Epithelial cell of proximal tubule (primary cell): ENCODE measurements at places on chromosomes 2 and 18. TPM values are rescaled to one million over a fixed set of nuclear protein-coding genes. Genes with fewer than 3 reads are reported as not detected.

GRCh38 chr18:54261894-54262293, 7.4 kb upstream of the POLI start:
- no peak for DNase-seq

- no peak for DNase-seq
Observed at GRCh38 chr2:19847486-19847885, 54.3 kb downstream of the TTC32 start.

DNA sequence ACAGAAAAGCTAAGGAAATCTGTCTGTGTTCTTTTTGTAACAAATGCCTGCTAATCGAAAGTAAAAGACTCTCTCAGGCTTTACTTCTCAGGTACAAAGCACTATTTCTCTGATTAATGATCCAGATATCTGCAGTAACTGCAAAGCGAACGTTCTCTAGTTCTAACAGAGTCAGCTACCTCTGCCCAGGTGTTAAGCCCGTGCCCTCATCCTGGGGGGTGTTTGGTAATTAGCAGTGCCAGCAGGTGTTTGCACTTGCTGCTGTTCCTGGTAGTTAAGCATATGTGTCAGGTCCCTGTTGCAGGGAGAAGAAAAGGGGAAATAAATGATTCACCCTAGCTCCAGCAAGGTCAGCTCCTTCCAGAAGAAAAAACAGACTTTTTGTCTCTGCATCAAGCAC, 58.8 kb upstream of the CRIM1 start:
- DNase-seq = no peak

DNA sequence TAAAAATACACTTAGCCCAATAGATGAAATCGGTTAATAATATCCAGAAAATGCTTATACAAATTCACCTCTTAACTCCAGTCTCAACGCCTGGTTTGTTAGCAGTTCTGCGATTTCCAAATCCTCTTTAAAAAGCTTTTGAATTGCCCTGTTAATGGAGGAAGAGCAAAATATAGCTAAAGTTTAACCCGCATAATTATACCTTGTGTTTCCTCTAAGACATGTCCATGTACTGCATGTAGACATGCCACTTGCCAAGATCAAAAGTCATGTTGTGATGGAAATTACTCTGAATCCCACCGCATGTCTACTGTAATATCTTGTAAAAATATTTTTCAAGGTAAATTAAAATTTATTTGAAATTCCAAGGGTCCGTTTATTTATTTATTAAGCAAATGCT, 291.2 kb upstream of the LRP1B start:
- no peak for DNase-seq

- DNase-seq = no peak
Observed at GRCh38 chr18:75267643-75268363, 57.2 kb downstream of the TSHZ1 start.

The SKOR2 gene
- not detected in 2 replicates for total RNA-seq

The NR4A2 gene
- total RNA-seq = 0.06 TPM in 1 of 2 replicates, not detected in the other

The KCNF1 gene
- total RNA-seq = 0.36 and 1.3 TPM in 2 replicates

The BMP10 gene
- total RNA-seq = not detected in 2 replicates
